ENCODE measurements at places on chromosomes 5 and 9. TPM values are rescaled to one million over a fixed set of nuclear protein-coding genes. Genes with fewer than 3 reads are reported as not detected.

DNA sequence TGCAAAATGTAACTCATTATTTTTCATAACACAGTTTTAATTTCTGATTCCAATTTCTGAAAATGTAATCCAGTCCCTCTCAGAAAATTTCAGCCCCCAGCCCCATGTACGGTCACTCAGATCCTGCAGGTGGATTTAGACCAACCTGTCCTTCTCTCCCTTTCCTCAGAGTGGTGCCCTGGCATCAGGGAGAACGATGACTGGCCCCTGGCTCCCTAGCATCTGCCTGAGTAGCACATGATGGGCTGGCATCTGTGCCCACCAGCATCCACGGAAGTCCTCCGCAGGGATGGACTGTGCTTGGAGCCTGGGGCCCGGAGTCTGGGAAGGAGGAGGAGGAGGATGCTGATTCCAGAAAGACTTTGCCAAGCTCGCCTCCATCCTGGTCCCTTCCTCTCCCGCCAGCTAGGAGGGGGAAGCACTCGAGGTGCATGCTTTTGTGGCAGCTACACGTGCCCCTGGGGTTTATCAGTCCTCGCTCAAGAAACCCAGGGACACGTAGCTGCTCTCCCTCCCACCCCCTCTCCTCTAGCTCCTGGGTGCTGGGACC, 54.4 kb upstream of the RUFY1 start:
- DNase-seq, result no peak

DNA sequence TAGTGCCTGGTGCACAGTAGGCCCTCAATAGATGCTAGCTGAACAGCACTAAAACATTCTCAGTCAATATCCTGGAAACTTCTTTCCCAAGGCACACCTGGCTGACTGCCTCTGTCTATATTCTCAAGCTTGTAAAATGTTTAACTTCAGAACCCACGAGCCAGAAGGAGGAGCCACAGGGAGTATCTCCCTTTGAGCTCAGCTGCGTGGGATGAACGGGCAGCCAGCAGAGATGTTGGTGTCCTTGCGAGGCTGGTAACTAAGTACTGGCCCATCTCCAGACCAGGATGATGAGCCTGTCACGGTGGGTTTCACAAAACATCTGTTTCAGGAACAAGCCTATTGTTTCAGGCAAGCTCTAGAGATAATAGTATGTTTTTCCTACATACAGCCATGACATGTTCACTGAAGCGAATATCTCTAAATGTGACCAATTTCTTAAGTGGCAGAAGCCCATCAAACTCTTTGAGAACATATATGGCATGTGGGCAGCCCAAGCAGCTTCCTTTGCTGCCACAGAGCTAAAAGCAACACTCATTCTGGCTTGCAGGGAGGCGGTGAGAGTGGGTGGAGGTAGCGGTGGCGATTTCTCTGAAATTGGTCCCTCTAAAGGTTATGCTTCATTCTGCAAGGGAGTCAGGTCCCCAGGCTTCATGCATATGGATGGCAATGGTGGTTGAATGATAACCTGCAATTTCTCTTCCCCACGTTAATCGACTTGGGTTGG, 206.2 kb downstream of the TTLL11 start:
- no peak for DNase-seq

The ZFR gene
- 75.1 TPM for total RNA-seq

DNA sequence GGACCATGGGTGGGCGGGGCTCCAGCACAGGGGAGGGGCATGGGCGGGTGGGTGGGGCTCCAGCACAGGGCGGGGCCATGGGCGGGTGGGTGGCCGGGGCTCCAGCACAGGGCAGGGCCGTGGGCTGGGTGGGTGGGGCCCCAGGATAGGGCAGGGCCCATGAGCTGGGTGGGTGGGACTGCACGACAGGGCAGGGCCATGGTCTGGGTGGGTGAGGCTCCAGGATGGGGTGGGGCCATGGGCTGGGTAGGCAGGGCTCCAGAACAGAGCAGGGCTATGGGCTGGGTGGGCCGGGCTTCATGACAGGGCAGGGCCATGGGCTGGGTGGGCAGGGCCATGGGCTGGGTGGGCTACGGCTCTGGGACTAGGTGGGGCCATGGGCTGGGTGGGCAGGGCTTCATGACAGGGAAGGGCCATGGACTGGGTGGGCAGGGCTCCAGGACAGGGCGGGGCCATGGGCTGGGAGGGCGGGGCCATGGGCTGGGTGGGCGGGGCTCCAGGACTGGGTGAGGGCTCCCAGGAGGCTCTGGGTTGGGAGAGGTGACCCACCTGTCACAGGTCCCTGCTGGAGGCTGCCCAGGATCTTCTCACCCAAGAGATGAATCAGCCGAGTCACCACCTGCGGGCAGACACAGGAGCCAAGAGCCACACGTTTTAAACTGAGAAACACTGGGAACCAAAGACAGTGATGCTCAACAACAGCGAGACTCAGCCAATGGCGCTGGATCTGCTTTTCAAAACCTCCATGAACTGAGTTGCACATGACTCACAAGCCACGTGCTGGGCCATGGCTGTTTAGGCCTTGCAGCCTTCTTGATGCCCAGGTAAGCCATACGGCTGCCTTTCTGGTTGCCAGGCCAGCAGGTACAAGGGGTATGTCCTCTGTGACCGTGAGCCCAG, 33.6 kb upstream of the NSMF start:
- DNase-seq, result no peak

- DNase-seq, result no peak
Observed at GRCh38 chr9:137387891-137388560, 34.9 kb downstream of the EXD3 start.

GRCh38 chr5:116502616-116503015, 72.0 kb downstream of the SEMA6A start:
- no peak for DNase-seq

DNA sequence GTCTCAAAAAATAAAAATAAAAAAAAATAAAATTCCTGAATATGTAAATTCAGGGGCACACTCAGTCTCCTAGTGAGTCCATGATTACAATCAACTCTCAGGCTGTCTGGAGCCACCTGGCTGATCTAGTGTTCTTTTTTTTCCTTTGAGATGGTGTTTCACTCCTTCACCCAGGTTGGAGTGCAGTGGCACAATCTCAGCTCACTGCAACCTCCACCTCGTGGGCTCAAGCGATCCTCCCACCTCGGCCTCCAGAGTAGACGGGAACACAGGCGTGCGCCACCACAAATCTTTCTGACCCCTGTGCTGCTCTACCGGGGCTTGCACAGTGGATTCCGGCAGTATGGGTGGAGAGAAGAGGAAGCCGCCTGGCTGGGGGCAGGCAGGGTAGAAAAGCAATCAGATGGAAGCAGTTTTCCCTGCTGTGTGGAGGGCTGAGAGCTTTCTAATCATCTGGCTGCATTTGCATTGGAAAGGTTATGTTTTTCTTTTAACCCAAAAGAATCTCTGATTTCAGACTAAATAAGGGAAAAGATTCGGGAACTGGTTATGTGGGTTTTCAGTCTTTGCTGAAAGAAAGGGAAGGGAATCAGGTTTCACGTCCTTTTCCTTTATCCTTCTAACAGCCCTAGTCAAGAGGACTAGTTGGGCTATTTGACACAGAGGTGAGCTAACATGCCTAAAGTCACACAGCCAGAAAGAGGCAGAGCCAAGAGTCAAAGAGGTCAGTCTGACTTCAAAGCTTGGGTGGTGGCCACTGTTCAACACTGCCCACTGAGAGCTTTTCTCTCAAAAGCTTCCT, 26.3 kb upstream of the CORO2A start:
- no peak for DNase-seq

- DNase-seq, result no peak
Observed at GRCh38 chr9:69420611-69421270, 95.7 kb downstream of the ENTREP1 start.

GRCh38 chr9:127572961-127573721, 38.9 kb upstream of the STXBP1 start:
- no peak for DNase-seq

- no peak for DNase-seq
Observed at GRCh38 chr9:10000669-10001068, 612.1 kb downstream of the PTPRD start.

The SOHLH1 gene
- total RNA-seq, result 44.9 TPM
